ENCODE measurements at places on chromosomes 11 and 22.

- no peak for DNase-seq
These were observed 1259.6 kb upstream of the CNTN5 start for GRCh38 chr11:97761175-97761574.

GRCh38 chr22:29023172-29023796 lies 38.3 kb downstream of the C22orf31 start:
- no peak for DNase-seq

GRCh38 chr22:19424186-19424500 lies 7.4 kb downstream of the HIRA start:
- no peak for DNase-seq

DNA sequence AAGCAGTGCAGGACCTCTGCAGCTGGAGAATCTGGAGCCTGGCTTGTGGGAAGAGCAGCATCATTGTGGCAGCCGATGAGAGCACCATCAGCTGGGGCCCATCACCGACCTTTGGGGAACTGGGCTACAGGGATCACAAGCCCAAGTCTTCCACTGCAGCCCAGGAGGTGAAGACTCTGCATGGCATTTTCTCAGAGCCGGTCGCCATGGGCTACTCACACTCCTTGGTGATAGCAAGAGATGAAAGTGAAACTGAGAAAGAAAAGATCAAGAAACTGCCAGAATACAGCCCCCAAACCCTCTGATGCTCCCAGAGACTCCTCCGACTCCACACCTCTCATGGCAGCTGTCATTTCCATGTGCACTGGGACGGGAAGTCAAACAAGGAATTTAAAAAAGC lies 35.6 kb downstream of the ASRGL1 start:
- DNase-seq = no peak

GRCh38 chr11:21646351-21646750 lies 546.5 kb upstream of the ANO5 start:
- DNase-seq = no peak

- no peak for DNase-seq
These were observed 19.5 kb downstream of the TXN2 start for GRCh38 chr22:36461665-36462649.

DNA sequence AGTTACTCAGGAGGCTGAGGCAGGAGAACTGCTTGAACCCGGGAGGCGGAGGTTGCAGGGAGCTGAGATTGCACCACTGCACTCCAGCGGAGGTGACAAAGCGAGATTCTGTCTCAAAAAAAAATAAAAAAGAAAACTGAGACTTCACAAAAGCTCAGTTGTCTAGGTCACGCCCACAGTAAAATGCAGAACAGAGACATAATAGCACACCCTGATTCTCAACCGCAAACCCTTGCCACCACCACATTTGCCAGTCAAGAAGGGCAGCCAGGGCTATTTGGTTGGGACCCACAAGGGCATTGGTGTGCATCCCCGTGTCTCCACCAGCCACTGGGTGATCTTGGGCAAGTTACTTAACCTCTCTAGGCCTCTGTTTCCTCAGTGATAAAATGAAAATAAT lies 25.4 kb downstream of the CREB3L1 start:
- no peak for DNase-seq
